ENCODE measurements at places on chromosomes 2 and 18.

DNA sequence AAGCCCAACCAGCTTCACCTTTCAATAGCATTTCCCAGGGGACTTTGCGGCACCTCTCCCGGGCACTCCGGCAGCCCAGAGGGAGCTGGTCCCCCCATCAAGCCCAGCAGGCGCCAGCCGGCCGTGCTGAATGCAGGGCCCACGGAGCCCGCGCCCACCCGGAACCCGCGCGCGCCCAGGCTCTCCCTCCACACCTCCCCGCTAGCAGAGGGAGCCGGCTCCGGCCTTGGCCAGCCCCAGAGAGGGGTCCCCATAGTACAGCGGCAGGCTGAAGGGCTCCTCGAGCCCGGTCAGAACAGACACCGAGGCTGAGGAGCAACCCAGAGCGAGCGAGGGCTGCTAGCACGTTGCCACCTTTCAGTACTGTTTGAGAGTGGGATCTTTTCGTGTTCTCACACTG is 300.8 kb downstream of the DSEL start:
- no peak for DNase-seq

- no peak for DNase-seq
Measured at GRCh38 chr2:160292225-160292624, 92.2 kb upstream of the ITGB6 start.

DNA sequence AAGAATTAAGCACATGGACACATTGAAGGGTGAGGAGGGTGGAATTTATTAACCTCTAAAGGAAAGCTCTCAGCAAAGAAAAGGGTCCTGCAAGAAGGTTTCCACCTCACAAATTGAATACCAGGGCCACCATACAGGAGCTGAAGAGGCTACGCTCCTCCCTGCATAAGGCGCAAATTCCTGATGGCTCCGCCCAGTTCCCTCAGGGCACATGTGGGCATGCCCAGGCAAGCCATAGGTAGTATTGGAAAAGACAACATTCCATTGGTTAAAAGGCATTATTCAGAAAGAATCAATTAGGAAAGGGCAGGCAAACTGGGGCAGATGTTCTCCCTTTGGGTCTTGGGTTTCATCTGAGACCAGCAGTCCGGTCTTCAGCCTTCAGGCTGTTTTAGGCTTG is 161.2 kb downstream of the PTPRM start:
- no peak for DNase-seq

GRCh38 chr2:180655393-180655792 is 325.0 kb upstream of the UBE2E3 start:
- DNase-seq = no peak

- no peak for DNase-seq
Measured at GRCh38 chr18:39776766-39777165, 2178.3 kb upstream of the PIK3C3 start.

DNA sequence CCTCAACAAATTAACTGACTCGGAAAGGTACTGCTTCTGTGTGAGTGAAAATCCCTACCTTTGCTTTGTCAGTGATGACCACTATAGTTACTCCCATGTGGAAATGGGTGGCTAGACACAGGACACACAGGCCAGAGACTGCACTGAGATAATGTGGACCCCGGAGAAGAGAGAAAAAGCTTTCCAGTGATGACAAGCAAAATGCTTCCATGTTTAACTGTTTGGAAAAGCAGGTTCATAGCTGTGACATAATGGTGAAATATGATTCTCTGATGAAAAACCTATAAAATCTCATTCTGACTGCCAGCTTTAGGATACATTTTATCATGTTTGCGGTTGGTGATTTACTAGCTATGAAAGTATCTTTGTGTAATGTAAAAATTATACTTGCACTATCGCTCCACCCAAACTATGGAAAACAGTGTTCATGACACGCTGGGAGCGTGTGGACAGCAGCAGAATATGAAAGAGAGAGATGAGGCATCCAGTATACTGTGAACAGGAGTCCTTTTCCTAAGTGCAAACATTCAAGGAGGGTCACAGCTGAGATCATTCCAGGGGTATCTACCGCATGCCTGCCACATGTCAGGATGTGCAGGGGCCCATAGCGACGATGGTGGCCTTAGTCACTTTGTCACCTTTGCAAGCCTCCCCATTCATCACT is 782.7 kb upstream of the SOX11 start:
- DNase-seq = no peak

DNA sequence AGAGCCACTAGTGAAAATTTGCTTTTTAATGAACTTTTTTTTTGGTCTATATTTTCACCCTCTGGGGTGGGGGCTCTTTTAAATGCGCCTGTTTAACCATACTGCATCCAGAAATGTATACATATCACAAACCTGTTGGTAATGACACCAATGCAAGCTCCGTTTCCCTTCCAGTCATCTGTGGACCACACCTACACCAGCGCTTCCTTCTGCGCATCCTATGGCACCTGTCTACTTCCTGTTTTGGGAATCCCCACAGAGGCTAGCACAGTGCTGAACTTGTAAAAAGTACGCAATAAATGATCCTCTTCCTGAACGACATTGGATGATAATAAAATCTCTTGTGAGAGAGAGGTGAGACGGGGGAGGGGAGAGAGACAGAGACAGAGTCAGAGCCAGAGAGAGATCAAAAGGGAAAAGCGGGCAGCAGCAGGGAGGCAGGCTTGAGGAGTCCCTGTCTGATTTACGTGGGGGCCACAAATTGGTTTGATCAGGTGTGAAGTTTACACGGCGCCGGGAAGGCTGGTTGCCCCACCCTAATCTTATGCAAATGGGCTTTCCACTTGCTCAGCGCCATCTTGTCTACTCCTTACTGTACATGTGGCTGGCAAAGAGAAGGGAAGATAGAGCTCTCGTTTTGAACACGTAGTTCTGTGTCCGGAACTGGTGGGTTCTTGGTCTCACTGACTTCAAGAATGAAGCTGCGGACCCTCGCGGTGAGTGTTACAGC is 38.1 kb upstream of the SLC38A11 start:
- DNase-seq = no peak

GRCh38 chr2:27765621-27766286 is 5.8 kb upstream of the MRPL33 start:
- DNase-seq = peak; percentile 59

GRCh38 chr2:202121532-202122162 is 48.6 kb downstream of the KIAA2012 start:
- DNase-seq = no peak

DNA sequence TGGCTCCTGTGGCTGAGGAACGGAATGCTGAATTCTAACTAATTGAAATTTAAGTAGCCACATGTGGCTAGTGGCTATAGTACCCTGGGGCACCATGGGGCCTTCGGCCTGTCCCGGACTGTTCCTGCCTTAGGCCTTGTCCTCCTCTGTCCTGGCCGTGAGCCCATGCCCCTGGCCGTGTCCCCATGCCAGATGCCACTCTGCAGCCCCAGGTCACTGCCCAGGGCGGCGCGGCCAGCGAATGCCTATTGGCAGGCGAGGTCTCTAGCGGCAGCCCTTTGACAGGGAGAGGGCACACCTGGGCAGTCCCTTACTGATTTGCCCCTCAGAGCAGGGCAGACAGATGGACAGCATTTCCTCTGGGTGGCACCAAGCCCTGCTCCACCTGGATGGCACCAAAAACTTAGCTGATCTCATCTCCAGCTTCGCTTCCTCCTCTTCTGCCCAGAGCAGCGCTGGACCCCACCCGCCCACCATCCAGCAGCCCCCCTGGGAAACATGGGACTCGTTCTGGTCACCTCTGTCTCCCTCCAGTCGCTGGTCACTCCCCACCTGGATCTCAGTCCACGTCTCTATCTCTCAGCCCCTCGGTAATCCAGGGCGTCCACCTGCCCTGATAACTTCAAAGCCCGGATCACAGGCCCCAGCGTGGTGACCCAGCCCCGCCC is 1.1 kb upstream of the DGKD start:
- no peak for DNase-seq

DNA sequence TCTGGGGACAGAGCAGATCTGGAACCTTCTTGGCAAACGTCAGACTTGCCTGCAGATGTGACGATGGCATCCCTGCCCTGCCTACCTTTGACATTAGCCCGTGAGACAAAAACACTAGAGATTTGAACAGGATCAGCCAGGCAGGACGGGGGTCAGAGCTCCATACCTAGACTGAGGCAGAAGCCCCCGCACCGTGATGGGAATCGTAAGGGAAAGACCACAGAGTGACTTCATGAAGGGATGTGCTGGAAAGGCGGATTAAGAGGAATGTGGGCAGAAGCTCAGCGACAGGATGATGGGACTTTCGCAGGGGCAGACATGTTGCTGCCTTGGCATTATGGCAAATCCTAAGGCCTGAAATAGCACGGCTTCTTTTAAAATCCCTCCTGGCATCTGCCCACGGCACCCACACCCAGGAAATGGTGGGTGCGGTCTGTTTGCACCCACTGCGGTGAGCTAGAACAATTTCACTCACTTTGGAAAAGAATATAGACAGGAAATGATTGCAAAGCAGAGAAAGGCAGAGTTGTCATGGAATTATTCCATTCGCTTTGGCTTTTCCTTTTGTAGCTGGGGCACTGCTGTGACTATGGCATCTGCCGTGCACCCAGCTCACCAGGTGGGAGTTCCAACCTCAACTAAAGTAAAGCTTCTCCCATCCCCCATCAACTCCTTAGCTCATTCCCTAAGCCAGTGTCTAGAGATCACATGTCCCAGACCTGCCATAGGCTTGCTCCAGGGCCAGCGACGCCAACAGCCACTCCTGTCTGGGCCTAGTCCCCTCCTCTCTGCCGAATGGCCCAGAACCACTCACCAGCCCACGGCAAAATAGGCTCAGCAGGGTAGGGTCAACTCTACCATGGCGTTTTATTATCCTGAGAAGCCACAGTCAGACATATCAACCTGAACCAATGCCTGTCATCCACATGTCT is 112.7 kb upstream of the NPAS2 start:
- no peak for DNase-seq

GRCh38 chr2:196927376-196928225 is 1.1 kb upstream of the PGAP1 start:
- no peak for DNase-seq

GRCh38 chr18:38563396-38563980 is 997.9 kb upstream of the CELF4 start:
- DNase-seq = no peak

DNA sequence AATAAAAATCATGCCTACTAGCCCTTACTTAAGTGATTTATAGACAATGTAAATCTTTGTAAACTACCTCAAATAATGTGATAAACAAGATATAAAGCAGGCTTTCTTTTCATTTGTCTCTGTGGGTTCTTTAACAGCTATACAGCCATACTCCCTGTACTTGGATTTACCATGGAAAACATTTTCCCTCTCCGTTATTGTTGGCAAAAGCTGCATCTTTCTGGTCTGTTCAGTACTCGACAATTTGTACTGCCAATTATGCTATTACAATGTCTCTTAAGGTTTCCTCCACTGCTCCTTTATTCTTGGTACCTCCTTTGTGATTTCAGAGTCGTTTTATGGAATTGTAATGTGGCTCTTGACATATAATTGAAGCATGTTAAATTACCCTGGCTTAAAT is 426.3 kb upstream of the PKDCC start:
- DNase-seq = no peak

DNA sequence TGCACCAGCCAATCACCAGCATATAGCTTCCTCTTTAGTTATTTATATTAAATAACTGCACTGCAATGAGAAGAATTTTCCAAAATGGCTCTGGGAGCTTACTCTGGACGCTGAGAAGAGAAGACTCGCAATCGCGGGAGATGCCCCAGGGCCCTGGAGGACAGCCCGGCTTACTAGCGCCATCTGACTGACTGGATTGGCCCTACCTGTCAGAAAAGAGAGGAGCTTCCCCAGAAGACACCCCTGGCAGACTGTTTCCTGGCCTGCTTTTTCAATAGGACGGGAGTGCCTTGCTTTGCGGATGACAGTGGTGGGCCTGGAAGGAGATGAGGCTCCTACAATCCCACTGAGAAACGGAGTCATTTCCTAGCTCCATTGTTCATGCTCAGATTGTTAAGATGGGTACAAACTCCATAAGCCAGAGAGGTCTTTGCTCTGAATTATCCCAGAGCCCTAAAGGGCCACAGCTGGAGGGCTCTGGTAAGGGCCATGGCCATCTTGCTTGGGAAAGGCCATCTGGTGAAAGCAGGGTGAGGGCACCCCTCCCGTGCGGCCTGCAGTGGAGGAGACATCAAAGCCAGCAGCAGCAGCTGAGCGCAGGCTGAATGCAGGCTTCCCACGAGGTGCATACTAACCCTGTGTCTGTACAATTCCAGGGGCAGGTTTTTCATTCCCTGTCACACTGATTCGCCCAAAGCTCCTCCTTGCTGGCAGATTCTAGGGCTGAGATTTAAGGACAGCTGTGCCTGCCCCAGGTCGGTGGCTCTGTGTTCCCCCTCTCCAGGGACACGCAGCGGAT is 92.1 kb downstream of the GALR1 start:
- DNase-seq = no peak

GRCh38 chr18:7877609-7878008 is 310.5 kb downstream of the PTPRM start:
- no peak for DNase-seq

- no peak for DNase-seq
Measured at GRCh38 chr2:154952346-154952980, 254.0 kb downstream of the KCNJ3 start.

DNA sequence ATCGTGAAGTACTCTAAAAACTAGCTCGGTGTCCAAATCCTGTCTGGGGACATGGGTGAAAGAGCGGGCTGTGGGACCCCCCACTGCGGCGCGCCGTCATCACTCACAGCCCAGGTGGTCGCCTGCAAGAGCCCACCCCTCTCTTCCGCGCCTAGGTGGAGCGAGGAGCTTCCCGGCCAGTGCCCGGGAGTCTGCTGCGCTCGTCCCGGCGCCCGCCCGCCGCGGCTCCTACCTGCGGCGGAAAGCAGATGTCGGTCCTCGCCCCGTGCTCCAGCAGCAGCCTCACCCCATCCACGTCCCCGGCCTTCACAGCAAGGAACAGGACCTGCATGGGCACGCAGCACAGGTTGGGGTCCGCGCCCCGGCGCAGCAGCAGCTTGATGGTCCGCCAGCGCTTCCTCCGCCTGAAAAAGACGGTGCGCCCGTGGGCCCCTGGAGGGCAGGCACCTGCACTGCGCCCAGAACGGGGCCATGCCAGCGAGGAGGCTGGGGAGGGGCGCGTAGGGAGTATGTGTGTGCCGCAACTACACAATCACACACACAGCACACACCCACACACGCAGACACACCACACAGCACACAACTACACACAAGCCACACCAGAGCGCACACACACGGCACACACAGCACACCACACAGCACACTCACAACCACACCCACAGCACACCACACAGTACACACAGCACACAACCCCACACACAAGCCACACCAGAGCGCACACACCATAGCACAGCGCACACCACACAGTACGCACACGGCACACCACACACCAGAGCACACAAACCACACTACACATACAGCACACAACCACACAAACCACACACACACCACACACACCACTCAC is 37.4 kb downstream of the ANKMY1 start:
- no peak for DNase-seq

GRCh38 chr2:161992531-161992930 is 81.5 kb downstream of the DPP4 start:
- peak; percentile 66 for DNase-seq

DNA sequence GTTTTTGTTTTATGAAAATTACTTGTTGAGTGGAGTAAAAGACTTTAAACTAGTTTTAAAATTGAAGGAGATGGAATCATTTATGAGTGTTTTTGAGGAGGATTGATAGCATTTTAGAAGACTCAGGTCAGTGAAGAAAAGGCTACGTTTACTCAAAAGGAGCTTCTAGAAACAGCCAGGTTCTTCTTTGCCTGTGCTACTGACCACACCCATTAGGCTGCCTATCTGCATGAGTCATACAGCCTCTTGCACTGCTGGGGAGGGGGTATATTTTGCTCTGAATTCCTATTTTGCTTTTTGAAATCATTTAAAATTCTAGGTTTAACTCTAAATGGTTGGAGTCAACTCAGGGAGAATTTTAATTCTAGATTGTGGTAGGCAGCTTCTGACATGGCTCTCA is 22.3 kb downstream of the EFEMP1 start:
- DNase-seq = no peak

Measured in naive thymus-derived CD4-positive, alpha-beta T cell (primary cell).